ENCODE measurements at places on chromosomes 11 and 22. TPM values are rescaled to one million over a fixed set of nuclear protein-coding genes. Genes with fewer than 3 reads are reported as not detected.

GRCh38 chr11:36450110-36450572 is 59.9 kb downstream of the TRAF6 start:
- DNase-seq, result peak; percentile 27

GRCh38 chr22:36327922-36328551 is 59.7 kb downstream of the MYH9 start:
- peak; percentile 37 for DNase-seq

DNA sequence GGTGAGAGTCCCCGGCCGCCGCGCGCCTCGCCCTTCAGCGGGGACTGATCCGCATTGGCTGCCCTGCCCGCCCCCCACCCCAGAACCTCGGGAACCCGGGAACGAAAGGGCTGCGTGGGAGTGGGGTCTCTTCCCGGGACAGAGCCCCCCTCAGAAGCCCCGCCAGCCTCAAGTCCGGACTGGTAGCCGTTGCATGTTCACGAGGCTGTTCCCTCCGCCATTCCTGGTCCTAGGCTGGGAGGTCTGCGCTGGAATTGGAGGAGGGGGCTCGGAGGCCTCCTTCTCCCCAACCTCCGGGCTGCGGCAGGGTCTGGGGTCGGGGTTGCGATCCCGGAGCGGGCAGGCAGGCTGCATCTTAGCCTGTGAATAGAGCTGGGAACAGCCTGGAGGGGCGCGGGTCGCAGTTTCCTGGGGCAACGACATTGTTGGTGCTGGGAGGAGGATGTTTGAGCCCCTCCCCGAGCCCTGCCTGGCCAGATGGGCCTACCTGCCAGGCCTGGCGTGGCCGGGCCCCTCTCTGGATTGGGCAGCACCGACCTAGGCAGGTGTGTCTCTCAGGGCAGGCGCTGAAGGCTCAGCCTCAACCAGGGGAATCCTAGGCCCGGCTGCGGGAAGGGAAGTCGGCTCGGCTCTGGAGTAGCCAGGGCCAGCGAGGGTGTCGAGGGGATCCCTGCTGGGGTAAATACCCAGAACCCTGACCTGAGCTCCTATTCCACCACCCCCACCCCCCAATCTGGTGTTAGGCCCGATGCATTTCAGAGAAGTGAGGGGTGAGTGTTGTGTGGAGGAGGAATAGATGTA is 670 bp downstream of the MAPK8IP1 start:
- no peak for DNase-seq

RAB38 gene
- 10.9 TPM for total RNA-seq

GRCh38 chr22:32958001-32958400 is 100.2 kb downstream of the SYN3 start:
- DNase-seq, result no peak

CHRM4 gene
- 2.2 TPM for total RNA-seq

GRCh38 chr22:37801946-37802309 is 5.8 kb upstream of the GCAT start:
- DNase-seq, result no peak

GRCh38 chr11:121763526-121763925 is 310.8 kb upstream of the SORL1-AS1 start:
- no peak for DNase-seq

DNA sequence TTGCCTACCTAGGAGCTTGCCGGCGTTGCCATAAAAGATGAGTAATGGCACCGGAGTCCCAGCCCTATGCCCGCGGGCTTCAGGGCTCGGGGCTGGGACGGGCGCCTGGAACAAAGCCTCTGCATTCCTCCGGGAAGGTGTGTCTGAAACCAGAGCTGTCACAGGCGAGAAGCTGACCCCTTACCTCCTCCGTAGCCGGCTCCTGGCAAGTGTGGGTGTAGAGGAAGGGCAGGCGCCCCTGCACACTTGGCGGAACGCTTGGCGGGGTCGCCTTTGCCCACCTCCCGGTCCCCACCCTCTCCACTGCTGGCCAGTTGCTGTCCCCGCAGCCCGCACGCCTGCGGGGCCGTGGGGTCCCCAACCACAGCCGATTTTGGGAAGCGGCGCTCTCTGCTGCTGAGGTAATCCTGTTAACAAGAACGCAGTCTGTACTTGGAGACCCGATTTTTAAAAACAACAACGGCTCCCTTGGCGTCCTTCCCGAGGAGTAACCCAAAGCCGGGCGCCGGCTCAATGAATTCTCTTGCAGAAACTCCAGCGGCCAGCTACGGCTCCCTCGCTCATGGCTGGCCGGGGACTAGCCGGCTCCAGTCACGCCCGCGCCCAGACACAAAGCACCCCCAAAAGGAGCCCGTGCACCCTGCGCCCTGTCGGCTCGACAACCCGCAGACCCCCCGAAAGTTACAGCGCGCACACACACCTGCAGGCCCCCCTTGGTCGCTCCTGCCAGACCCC is 89.2 kb downstream of the PLEKHA7 start:
- no peak for DNase-seq

DNA sequence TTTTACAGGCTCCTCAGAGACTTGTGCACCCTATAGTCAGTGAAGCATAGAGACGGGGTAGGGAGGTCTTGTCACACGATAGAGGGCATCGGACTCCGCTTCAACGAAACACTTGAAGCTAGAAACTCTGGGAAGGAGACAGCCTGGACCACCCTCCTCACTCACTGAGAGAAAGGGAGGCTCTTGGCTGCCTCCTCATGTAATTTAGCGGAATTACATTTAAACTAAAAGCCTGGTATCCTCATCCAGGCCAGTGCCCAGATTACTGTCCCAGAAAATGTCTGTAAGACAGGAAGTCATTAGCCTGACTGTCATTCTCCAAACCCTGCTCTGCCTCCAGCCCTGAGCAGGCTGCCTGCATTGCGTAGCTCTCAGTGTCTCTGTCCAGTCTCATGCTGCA is 36.0 kb downstream of the TTLL1 start:
- no peak for DNase-seq

SORL1 gene
- 456 TPM for total RNA-seq

GRCh38 chr22:23071230-23072076 is 1.1 kb downstream of the GNAZ start:
- no peak for DNase-seq

TUB gene
- total RNA-seq, result not detected

GRCh38 chr11:65210748-65211147 is 29.0 kb downstream of the CAPN1 start:
- DNase-seq, result no peak

- no peak for DNase-seq
Observed at GRCh38 chr11:130522284-130522961, 74.0 kb downstream of the ADAMTS15 start.

DNA sequence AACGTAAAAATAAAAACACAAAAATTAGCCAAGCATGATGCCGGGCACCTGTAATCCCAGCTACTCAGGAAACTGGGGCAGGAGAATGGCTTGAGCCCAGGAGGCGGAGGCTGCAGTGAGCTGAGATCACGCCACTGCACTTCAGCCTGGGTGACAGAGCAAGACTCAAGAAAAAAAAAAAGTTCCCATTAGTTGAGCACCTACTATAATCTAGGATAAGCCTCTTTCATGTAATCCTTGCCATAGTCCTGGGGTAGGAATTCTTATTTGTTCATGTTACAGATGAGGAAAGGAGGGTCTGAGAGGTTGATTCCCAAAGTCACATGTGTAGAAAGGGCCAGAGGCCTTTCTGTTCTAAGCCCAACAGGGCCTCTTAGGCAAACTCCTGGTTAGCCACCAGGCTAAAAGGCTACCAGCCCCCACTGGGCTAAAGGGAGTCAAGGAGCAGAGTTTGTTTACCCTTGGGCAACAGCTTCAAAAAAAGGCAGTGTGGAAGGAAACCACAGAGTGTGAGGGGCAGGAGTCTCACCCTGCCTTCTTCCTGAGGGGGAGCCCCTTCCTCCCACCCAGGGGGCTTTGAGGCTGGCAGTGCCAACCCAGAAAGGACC is 21.6 kb upstream of the CSNK1E start:
- DNase-seq, result no peak

DNA sequence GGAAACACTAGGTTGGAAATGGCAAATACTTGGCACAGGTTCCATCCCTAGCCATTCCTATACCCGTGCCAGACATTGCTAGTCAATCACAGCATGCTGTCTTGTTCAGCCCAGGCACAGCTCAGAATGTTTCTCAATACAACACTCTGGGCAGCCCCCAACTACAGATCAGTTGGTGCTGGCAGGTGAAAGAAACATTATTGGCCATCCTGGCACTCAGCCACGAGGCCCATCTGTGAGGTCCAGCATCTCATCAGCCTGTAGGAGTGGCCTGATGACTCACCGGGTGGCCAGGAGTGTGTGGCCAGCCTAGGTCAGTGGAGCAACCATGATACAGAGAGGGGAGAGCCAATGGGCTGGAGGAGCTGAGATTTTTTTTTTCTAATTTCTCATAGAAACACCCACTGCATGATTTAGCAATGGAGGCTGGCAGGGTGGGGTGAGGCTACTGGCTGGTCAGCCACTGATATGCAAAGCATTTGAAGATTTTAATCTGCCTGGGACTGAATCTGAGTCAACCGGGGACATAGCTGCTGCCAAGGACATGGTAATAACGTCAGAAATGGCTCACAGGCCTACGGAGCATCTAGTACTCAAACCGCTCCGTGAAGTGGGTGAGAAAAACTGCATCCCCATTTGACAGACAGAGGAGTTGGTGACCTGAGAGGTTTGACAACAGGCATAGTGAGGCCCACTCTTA is 5.4 kb downstream of the MYO18B start:
- DNase-seq, result no peak

GRCh38 chr11:17746096-17746495 is 11.5 kb downstream of the KCNC1 start:
- no peak for DNase-seq

ZNF215 gene
- 0.80 TPM for total RNA-seq

- DNase-seq, result no peak
Observed at GRCh38 chr11:43923406-43924111, 18.9 kb upstream of the C11orf96 start.

GRCh38 chr22:47335460-47335859 is 573.0 kb downstream of the TBC1D22A start:
- no peak for DNase-seq

OR6M1 gene
- total RNA-seq, result not detected

CCDC87 gene
- total RNA-seq, result 0.68 TPM

- no peak for DNase-seq
Observed at GRCh38 chr11:48052183-48053044, 72.1 kb downstream of the PTPRJ start.

- DNase-seq, result no peak
Observed at GRCh38 chr11:75939992-75940391, 125.0 kb downstream of the UVRAG start.

DNA sequence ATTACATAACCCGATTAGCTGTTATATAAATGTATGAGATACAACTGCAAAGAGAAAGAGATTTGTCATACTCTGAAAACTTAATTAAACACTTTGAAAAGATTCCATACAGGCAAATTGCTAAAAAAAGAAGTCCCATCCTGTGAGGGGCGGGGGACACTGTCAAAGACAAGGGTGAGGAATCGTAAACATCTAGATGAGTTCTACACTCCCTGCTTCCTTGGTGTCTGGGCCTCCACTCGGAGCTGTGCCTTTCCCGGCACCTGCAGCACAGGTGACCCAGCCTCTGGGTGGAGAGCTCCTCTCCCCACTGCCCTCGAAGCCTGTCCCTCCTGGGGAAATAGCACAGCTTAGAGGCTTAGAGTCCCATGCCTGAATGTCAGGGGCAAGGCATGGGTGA is 69.2 kb upstream of the CRYBB3 start:
- no peak for DNase-seq

DNA sequence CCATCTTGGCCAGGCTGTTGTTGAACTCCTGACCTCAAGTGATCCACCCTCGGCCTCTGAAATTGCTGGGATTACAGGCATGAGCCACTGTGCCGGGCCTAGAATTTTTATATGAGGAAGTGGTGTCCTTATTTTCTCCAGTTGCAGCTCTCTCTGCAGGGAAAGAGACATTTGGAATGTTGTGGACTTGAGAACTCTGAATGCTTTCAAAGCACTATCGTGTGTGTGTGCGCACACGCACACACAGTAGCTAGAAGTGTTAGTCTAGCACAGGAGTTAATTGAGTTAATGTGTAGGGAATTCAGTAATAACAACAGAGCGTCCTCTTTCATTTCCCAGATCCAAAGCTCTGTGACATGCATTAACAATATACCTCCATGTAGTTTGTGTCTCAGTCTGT is 164.0 kb upstream of the RASSF10 start:
- no peak for DNase-seq

- DNase-seq, result no peak
Observed at GRCh38 chr22:24407278-24407665, 20.1 kb upstream of the ADORA2A start.

GPHA2 gene
- total RNA-seq, result not detected

IFTAP gene
- 0.94 TPM for total RNA-seq

VSTM5 gene
- total RNA-seq, result not detected

PARVA gene
- total RNA-seq, result 0.07 TPM

DNA sequence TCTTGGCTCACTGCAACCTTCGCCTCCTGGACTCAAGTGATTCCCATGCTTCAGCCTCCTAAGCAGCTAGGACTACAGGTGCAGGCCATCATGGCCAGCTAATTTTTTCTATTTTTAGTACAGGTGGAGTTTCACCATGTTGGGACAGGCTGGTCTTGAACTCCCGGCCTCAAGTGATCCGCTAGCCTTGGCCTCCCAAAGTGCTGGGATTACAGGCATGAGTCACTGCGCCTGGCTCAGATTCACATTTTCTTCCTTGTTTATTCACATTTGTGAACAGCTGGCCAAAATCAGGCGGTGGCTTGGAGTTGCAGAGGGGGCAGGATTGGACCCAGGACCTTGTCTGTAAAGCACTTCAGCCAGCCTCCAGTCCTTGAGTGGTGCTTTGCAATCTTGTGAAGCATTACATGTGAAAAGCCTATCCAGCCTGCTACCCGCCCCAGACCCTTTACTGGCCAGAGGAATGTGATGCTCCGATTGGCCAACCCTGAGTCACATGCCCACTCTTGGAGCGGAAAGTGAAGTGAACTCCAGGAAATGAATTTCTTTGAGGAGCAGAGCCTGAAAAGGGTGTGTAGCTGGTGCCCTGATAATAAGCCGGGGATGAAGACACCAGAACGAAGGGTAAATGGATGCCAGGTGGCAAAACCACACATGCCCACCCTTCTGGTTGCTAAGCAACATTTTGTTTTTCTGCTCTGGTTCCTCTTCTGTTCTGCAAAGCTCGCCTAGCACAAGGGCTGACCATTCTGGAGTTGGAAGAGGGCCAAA is 62.6 kb upstream of the PTPRJ start:
- DNase-seq, result peak; percentile 49

DNA sequence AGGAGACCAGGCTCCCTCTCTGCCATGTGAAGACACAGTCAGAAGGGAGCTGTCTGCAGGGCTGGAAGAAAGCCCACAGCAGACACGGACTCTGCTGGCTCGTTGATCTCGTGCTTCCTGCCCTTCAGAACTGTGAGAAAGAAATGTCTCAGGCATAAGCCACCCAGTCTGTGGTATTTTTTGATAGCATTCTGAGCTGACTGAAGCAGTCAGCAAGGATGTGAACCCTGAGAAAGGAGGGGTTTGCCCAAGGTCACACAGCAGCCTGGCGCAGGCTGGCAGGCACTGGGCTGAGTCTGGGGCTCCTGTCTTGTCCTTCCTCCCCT is 255.1 kb upstream of the B3GAT1 start:
- no peak for DNase-seq

ACRV1 gene
- not detected for total RNA-seq

KCNJ4 gene
- total RNA-seq, result not detected

PRDX5 gene
- 88.8 TPM for total RNA-seq

CATSPERZ gene
- total RNA-seq, result 0.90 TPM

IGSF22 gene
- 1.2 TPM for total RNA-seq

Data from natural killer cell (primary cell).